Osteoblast (primary cell): ENCODE measurements at places on chromosomes 1 and 21.

DNA sequence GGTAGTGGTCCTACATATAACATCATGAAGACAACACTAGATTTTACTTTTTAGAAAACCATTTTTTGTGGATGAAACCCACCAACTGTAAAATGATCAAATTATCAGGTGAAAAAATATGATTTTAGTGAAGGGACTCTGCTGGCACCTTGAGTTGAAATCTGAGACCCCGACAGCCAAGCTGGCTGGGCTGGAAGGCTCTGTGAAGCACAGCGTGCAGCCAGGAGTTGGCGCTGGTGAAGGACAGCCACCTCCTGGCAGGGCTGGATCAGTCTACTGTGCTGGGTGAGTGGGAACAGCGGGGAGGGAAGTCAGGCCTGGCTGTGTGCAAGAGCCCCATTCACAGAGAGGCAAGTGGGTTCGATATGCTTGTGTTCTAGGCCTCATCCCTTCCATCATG is 47.9 kb downstream of the DDAH1 start:
- DNase-seq, result no peak

DNA sequence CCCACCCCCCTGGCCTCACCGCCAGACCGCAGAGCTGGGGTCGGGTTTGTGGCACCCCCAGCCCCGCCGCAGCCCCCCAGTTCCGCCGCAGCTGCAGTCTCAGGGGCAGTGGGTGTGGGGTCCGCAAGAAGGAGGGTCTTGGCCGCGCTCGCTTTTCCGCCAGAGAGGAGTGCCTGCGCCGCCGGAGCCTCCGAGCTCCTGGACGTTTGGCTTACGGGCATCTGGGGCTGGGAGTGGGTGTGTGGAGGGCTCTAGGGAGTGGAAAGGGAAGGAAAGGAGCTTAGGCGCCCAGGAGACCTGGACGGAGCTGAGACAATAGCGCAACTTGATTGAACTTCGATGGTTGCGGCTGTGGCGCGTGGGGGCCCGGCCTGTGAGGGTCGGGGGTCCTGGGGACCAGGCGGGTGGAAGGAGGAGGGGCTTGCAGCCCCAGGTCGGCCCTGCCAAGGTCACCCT is 88.8 kb upstream of the IPO9 start:
- DNase-seq, result no peak

DNA sequence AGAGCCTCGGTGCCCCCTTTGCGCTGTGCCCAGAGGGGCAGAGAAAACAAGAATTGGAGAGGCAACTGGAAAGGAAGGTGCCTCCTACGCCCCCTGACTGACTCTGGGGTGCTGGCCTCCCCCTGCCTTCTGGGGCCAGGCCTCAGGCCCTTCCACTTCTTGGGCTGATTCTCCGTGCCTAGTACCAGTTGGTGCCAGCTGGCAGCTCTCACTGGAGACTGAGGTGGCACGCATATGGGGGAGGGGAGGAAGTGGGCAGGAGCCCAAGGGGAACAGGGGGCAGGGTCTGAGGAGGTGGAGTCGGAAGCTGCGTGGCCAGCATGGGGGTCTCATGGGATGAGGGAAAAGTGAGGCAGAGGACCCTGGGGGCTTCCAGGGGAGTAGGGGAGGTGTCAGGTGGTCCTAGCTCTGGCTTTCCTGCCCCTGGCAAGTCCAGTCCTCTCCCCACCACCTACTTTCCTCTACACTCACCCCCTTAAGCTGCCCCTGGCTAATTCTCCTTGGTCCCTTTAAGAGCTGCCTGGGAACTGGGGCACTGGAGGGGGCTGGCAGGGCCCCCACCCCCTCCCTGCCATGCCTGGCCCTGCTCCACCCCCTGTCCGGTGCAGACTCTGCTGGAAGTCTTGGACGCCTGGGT is 6.5 kb upstream of the SEMA4A start:
- DNase-seq, result peak; percentile 72

DNA sequence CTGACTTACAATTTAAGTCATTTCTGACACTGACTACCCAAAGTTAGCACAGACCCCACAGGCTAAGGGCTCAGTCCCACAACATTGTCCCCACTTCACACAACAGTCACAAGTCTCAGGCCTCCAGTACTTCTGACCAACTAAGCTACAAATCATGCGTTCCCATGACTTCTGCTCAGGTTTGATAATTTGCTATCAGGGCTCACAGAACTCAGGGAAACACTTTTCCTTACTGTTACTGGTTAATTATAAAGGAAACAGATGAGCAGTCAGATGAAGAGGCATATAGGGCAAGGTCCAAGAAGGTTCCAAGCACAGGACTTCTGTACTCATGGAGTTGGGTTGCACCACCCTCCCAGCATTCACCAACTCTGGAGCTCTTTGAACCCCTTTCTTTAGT is 151.2 kb upstream of the TNR start:
- DNase-seq, result no peak

- no peak for DNase-seq
These were observed 69.7 kb upstream of the WNT4 start for GRCh38 chr1:22212400-22213233.

GRCh38 chr1:154796303-154796892 is 73.7 kb downstream of the KCNN3 start:
- no peak for DNase-seq

DNA sequence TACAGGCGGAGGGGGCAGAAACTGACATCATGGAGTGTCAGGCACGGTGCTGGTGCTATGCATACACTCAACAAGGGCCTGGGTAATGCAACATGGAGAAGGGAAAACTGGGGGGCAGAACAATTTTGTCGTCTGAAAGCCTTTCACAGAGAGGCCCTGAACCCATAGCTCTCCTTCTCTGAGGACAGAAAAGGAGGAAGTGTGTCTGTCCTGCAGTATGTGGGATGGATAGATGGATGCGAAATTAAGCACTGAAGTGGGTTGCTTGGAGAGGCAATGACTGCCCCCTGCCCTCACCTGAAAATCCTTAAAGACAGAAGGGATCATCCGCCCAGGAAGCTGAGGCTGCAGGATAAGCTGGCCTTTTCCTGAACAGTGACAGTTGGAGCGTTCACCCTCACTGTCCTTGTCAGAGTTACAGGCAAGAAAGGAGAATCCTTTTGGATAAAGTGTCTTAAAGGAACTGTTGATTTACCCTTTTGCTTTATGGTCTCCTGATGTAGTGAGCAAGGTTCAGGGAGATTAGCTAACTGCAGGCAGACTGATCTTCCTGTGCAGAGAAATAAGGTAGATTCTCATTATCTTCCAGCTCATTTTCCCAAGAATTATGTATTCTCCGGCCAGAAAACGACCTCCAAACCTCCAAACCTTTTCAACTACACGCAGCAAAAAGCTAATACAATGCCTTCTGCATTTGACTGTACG is 1.6 kb upstream of the FAM20B start:
- DNase-seq, result no peak

- no peak for DNase-seq
These were observed 19.2 kb upstream of the PDIK1L start for GRCh38 chr1:26092422-26092821.

DNA sequence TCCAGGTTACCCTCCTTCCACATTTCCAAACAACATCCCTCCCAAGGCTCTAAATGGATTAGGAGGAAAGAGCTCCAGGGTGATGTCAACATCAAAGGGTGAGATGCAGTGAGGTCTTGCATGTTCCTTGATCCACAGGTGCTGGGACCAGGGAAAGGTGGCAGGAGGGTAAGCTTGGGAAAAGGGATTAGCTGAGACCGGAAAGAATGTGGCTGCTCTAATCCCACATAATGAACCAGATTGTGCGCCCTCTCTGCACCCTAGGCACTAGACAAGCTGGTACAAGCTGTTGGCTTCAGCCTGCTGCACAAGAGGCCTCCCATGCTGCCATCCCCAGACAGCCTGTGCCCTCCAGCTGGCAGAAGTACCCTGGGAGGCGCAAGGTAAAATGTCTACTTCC is 34.9 kb downstream of the PLXNA2 start:
- no peak for DNase-seq

DNA sequence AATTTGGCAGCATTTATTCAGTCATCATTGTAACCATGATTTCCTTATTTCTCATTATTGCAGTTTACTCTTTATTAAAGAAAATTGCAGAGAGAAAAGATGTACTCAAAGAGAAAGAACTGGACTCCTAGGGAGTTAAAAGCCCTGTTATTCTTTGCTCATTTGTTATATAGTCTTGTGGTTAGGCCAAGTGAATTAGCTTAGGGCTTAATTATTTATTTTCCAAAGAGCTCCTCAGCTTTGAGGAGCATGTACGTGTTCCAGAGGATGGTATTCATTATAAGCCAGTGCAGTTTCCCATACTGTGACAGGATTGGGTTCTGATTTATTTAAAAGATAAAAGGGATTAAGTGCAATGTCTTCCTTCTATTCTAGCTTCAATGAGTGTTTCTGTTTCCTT is 86.4 kb downstream of the GPR161 start:
- no peak for DNase-seq

GRCh38 chr1:245684166-245684565 is 529.4 kb downstream of the KIF26B start:
- DNase-seq, result no peak

DNA sequence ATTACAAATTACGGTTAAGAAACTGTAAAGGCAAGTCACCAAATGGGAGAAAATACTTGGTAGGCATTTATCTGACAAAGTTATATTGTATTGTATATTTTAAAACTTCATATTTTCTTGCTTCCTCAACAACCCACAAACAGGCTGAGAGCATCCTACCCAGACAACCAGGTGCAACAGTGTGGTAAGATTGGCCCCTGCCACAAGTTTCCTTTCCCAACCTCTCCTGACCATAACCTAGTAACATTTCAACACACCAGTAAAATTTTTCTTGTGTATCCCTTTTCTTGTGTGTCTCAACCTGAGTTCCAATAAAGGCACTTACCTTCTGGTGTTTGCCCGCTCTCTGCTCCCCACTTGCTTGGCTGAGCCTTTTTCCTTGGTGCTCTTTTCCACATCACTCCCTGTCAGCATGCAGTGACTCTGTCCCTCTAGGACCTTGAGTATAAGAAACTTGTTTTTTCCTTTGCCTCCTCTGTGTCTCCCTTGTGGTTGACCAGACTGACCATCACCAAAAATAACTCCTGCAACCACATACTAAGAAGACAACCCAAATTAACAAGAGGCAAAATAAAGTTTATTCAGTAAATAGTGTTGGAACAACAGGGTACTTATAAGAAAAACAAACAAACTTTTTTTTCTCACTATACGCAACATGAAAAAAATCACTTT is 40.9 kb downstream of the FCRL3 start:
- DNase-seq, result no peak

GRCh38 chr21:36551731-36552433 is 72.0 kb upstream of the CLDN14 start:
- peak; percentile 90 for DNase-seq

DNA sequence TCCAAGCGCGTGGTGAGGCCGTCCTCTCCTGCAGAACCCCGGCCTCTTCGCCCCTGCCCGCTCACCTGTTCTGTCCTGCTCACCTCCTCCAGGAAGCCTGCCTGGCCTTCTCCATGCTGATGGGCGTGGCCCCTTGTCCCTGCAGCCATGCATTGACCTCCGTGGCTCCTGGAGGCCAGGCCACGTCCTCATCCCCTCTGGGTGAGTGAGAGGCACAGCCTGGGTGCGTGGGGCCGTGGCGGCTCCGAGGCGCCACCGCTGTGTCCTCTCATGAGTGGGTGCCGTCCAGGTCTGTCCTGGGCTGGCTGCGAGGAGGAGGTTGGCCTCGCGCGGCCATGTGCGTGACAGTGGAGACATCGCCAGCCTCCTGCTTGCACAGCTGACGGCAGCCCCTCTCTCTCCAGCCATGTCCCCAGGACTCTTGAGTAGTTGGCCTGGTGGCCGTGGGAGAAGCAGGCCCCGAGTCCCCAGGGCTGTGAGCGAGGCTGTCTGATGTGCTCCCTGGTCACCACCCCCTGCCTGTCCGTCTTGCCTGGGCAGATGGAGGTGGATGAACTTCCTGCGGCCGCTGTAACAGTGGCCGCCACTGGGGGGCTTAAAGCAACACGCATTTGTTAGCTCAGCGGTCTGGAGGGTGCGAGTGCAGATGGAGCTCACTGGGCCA is 58.1 kb downstream of the PRKCZ start:
- peak; percentile 98 for DNase-seq

DNA sequence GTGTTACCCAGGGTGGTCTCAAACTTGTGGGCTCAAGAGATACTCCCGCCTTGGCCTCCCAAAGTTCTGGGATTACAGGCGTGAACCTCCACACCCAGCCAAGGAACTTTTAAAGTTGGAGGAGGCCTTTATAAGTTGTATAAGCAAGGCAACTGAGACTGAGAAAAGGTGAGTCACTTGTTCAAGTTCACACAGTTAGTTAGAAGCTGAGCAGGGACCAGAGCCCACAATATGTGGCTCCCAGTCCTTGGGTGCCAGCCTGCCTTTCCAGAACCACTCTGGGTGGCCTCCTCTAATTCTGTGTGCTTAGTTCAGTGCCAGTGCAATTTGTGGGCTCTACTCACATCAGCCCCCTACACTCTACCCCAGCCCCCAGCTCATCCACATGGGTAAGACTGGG is 3.7 kb downstream of the RAB25 start:
- DNase-seq, result peak; percentile 81

DNA sequence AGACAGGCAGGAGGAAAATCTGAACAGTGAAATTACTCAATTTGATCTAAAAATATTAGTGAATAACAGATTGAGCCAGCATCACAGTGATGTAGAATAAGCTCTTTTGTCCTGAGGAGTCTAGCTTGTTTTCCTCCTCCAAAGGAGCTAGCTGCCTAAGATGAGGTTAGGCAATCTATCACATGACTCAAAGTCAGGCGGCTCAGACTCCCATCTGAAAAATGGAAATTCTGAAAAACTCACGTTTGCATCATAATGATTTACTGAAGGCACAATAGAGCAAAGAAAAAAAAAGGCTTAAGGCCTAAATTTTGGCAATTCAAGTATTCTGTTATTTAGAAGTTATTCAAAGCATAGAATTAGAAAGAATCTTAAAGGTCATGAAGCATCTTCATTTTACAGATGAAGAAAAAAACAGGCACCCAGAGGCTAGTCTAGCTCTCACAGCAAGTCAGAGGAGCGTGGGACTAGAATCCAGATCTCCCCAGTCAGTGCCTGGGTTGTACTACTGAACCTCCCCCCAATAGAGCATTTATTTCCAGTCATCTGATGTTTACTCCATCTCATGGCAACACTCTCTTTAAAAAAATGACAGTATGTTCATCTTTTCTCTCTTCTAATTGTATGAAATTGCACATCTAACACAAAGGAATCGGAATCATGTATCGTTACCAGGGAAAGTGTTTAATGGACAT is 62.5 kb upstream of the ATF3 start:
- DNase-seq, result no peak

- no peak for DNase-seq
These were observed 63.9 kb upstream of the AK4 start for GRCh38 chr1:65084066-65084465.

GRCh38 chr1:112893288-112894009 is 62.5 kb downstream of the SLC16A1 start:
- no peak for DNase-seq

DNA sequence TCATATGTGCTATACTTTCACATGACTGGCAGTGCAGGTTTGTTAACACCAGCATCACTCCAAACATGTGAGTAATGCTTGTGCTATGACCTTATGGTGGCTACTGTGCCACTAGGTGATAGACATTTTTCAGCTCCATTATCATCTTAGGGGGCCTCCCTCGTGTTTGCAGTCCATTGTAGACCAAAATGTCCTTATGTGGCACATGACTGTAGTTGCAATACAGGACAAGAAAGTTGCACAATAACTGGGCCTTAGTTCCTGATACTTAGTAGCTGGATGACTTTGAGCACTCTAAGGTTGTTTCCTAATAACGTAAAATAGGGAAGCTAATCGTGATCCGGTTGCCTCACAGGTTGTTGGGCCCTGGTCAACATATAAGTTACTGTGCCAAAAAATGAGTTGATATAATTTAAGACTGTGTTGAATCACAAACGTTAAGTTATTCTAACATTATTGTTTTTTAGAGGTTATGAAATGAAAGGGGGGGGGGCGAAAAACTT is 511 bp upstream of the SNX27 start:
- no peak for DNase-seq
